ENCODE measurements at places on chromosomes 5 and 9.

DNA sequence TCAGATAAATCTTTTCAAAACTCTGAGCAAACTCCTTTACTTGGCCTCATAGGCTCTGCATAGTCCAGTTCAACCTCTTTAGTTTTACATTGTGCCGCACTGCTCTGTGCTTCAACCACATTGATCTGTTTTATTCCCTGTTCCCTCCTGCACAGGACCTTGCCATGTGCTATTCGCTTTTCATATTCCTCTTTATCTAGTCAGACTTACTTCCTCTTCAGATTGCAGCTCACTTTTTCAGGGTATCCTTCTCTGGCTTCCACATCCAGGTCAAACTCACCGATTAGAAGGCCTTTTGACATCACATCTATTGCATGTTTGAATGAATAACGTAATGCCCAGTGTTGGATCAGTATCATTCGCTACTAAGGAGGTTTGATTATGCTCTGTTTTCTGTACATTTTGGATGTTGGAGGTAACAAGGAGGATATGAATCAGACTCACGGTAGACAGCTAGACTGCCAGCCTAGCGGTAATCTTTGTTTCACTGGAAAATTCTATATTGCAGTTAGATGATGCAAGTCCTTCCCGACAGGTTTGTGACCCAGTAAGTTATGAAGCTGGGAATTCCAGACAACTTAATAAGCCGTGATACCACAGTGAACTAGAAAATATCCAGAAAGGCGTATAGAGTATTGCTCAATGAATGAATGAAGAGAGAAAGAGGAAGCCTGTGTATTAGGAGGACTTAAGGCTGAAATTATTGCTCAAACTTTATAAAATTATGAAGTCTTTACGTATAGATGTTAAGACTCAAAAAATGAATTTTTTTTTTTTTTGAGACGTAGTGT lies 65.7 kb downstream of the IQGAP2 start:
- no peak for DNase-seq

DNA sequence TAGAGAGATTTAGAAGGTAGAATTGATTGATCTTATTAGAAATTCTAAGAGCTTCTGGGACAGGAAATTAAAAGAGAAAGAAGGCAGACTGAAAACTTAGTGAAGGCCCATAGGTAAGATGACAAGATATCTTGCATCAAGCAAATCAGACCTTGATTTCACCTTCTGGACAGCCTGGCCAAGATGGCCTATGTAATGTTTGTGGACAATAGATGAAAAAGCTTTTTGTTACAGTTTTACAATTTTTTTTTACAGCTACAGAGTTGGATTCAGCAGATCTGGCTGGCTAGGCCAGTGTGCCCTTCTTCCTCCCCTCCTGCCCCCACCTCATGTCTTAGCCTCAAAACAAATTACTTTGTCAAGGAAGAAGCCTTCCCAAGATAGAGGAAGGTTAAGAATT lies 21.6 kb upstream of the HEMGN start:
- no peak for DNase-seq

GRCh38 chr9:38079461-38080031 lies 10.5 kb upstream of the SHB start:
- DNase-seq, result no peak

- no peak for DNase-seq
Observed at GRCh38 chr5:177146891-177147638, 13.5 kb downstream of the NSD1 start.

DNA sequence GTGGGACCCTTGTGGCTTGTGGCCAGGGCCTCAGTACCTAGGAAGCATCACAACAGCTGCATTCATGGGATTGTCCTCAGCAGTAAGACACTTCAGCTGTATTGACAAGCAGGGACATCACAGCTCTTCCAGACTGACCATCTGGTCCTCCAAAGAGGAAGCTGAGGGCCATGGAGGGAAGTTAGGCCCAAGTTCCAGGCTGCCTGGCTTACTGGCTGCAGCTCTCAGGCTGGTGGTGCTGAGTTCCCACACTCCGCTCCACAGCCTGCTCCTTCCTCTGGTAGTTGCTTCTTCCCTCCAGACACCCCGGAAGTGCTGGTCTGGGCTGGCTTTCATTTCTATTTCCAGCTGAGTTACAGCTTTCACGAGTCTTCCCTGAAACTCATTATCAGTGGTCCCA lies 5.7 kb upstream of the STING1 start:
- DNase-seq, result no peak

DNA sequence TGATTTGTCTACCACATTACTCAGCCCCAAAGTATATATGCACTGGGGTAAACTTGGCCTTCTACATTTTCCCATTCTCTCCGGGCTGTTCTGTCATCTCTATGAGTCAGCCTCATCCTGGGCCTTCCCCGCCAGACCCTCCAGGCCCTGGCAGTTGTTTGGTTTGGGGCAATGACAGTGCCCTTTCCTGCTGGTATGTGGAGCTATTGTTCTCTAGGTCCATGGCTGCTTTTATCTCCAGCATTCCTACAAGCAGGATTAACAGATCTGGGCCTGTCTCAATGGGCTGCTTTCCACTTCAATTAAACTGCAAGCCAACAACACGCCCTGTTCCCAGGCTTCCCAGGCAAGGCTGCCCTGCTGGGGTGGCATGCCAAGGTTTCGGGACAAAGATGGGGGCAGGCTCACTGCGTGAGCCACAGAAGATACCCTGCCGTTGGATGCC lies 136.4 kb downstream of the SLIT3 start:
- DNase-seq, result no peak

- DNase-seq, result no peak
Observed at GRCh38 chr9:21413624-21414023, 4.7 kb downstream of the IFNA8 start.

DNA sequence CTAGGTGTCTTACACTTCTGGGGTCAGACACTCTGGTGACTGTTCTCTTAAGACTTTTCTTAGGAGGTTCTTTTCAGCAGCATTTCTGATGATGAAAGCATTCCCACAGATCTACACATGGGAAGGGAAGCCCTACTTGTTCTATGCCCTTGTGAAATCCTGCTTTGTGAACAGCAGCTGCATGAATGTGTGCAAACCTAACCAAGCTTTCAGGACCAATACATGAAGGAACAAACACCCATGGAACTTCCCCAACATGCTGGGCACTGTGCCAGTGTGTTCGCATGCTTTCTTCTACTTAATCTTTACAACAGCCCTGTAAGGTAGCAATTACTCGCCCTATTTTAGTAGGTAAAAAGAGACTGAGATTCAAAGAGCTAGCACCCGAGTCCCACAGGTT lies 439.9 kb upstream of the KLF4 start:
- DNase-seq, result no peak

DNA sequence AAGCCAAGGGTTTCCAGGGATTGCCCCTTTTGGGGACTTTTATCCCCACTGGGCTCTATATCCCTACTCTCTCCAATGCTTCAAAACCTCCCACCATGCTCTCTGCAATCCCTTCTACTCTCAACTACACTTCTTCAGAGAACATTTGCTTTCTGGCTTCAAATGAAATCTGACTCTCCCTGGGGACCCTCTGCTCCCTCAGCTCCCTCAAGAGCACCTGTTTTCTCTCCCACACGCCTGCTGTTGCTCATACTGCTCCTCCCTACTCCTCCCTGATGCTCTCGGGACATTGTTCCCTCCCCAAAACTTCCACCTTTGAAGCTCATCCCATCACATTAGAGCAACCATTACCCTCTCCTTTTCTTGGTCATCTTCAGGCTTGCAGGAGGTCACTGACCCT lies 344.9 kb downstream of the CDK5RAP2 start:
- DNase-seq, result no peak

- DNase-seq, result peak; percentile 26
Observed at GRCh38 chr5:74639807-74640449, 600 bp downstream of the ENC1 start.
